Hepatic stellate cell (primary cell): ENCODE measurements at places on chromosomes 7 and 10.

- no peak for DNase-seq
These were observed 141.9 kb upstream of the KLF6 start for GRCh38 chr10:3926675-3927525.

DNA sequence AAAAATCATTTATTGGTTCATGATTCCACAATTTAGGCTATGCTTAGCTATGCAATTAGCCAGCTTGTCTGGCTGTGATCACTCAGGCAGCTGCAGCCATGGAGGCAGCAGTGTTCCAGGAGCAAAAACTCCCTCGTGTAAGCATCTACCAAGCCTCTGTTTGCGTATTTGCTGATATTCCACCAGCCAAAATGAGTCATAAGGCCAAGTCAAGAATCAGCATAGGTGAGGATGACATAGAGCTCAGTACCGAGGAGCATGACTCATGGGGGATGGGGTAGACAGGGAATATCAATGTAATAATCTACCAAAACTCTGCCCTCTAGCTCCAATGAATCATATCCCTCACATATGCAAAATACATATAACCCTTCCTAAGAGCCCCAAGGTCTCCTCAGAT is 63.3 kb downstream of the IMMP2L start:
- no peak for DNase-seq

DNA sequence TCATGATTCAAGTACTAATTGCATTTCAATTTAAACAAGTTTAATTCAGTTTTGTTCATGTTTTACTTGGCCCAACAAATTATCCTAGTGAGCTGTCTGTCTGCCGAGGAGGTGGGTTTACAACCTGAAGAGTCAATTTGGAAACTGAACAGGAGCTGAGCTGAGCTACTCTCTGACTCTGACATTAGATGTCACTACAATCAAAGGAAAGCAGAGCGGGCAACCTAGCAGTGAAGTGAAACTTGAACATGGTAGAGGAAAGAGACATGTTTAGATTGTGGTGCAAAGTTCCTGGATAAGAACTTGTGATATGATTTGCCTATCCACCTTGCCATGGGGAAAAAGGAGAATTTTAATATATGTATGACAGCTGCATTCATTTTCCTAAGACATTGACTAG is 9.6 kb upstream of the AGR3 start:
- peak; percentile 7 for DNase-seq

GRCh38 chr7:132782777-132783640 is 206.7 kb upstream of the PLXNA4 start:
- DNase-seq = no peak

DNA sequence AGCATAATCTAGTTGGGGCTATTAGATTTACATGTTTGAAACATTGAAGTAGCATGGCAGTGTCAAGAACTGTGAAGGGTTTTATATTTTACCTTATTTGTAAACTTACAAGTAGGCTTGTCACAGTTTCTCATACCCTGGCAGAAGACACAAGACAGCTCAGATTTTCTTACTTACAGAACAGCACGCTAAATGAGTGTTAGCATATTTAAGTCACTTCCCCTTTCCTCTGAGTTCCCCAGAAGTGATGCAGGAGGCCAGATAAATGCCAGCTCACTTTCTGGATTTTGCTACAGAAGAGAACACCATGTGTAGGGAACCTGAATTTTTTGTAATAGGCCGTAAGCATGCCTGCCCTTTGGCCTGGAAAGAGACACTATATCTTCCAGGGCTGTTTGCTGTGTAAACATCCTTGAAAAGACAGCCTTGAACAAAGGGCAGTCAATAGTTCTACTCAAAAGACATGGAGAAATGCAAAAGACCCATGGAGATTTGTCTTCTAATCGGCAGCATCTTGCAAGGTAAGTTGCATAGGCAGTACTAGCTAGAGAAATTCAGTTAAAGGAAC is 279.1 kb downstream of the PHF14 start:
- DNase-seq = no peak

DNA sequence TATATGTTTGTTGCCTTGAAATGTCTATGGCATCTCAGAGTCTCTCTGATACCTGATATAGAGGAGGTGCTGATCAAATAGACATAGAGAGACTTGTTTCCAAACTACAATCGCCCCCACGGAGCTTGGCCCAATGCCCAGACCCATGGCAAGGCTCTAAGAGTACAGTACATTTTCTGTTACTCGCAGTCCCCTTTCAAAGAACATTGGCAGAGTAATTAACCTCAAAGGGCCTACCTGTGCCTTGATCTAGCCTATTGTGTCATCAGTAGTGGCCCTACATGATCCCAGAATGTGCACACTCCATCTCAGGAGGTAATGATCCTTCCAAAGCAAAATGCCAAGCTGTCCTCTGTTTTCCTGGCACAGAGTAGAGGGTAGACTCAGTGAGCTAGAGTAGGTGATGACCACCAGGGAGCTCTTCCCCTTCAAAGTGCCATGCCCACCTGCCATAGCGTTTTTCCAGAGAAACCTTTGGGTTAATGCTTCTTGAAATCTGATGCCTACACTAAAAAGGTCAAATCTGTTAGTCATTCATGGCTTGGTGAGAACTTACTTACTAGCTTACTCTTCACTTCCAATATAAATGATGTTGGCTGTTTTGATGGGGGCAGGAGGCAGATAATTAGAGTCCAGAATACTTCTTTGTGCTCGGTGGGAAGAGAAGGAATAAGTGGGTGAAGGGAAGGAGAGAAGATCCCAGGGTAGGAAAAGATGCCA is 41.2 kb upstream of the ACSL5 start:
- DNase-seq = no peak

DNA sequence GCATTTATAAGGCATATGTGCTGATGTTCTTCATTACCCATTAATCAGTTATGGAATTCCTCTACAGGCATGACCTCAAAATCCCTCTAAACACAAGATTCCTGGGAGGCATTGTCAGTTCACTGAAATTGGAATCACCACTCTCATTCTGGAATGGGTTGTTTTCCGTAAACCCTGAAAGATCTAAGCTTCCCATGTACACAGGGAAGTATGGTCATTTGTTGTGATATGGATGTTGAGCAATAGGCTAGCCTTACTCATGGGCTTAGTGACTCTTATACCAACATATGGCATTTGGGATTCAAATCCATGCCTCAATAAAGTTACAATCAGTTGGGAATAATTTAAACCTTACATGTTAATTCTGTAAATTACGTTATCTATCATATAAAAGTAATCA is 258.0 kb downstream of the XPNPEP1 start:
- DNase-seq = no peak

GRCh38 chr7:73615886-73616285 is 8.4 kb downstream of the MLXIPL start:
- DNase-seq = no peak
